Cardiac fibroblast (primary cell): ENCODE measurements at places on chromosomes 12 and 14.

DNA sequence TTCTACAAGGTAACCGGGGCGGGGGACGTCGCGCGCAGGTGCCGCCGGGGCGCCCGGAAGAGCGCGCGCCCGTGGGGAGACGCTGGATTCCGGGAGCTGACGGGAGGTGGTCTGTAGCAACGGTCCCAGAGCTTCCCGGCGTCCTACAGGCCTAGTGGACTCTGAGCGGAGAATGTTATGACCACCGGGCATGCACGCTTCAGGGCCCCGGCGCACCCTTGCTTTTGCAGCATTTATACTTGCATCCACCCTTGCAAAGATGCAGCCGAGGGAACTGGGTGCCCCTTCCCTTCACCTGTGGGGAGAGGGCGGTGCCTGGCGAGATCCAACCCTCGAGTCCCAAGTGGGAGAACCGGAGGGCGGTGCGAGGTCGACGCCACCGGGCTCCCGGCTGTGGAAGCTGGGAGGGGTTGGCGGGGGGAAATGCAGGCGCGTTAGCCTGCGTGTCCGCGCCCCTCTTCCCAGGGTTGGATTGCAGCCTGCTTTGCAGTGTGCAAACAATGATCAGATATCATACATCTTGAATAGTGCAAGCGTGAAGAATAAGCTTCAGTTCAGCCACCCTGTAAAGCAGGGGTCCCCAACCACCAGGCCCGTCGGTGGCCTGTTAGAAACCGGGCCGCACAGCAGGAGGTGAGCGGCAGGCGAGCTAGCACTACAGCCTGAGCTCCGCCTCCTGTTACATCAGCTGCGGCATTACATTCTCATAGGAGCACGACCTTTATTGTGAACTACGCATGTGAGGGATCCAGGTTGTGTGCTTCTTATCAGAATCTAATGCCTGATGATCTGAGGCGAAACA is 576 bp downstream of the ERP29 start:
- peak; percentile 78 for DNase-seq

DNA sequence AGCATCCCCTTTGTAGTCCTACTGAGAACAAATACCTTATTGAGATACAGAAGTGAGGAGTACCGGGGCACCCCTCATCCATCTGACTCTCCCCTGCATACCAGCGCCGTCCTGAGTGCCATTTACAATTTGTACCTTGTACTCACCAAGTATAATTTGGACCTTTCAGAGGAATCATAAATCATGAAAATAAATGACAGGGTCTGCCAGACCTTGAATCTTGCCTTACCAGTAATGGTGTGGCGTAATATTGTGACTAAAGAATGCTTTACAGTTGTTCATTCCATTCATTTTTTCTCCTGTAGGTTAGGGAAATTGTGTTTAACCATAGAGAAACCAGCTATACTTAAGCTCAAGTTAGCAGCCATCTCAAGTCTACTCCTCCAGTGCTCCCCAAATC is 243.7 kb upstream of the RGS6 start:
- peak; percentile 60 for DNase-seq

GRCh38 chr14:95132760-95133159 is 24.6 kb downstream of the DICER1 start:
- DNase-seq = peak; percentile 49

DNA sequence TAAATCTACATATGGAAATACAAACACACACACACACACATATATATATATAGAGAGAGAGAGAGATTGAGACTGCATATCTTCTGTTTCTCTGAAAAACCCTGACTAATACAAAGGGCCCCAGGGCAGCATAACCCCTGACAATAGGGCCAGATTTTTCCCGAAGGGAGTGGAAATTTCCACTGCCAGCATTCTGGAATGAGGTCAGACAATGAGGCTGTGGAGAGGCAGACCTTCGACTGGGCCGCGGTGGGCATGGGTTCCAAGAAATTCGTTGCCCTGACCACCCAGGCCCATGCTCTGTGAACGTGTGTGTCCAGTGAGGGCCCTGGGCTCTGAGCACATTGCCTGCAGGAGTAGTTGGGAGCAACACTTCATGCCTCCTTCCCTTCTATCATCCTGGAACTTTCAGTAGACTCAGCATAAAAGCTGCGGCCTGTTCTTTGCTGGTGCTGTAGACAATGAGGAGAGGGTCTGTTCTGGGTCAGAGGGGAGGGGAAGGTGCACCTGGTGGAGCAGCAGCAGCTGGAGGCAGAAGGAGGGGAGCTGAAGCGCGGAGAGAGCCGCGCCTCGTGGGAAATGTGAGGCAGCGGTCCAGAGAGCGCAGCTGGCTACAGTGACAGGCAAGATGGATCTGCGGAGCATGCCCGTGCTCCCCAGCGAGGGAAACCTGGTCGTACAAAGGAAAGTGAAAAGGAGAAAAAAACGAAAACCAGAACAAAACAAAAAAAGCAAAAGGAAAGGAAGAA is 25.6 kb upstream of the CCDC60 start:
- no peak for DNase-seq

GRCh38 chr12:100027671-100028070 is 42.9 kb upstream of the ANKS1B start:
- DNase-seq = no peak

DNA sequence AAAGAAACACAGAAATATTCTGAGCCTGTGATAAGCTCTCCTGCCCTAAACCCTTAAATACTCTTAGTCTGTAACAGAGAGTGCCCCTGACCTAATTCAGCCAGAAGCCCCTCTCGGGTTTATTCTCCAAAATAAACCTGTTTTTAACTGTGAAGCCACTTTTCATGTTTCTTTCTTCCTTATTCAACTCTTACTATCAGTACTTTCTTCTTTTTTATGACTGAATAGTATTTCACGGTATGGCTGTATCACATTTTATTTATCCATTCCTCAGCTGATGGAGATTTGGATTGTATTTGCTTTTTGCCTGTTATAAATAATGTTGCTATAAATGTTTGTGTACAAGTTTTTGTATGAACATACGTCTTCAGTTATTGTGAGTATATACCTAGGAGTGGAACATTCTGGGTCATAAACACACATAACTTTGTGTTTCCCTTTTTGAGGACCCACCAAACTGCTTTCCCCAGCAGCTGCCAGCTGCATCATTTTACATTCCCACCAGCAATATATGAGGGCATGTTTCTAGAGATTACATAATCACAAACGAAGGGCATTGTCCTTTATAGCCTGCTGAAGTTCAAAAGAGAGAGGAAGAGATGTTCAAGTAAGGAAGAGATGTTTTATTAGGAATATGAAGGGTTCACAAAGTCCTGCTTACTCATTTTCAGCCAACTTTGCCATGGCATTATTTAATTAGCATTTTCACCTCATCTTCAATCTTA is 199.4 kb upstream of the NUDT4 start:
- DNase-seq = no peak

- DNase-seq = peak; percentile 49
Observed at GRCh38 chr12:16348435-16349130, 1.1 kb downstream of the MGST1 start.

DNA sequence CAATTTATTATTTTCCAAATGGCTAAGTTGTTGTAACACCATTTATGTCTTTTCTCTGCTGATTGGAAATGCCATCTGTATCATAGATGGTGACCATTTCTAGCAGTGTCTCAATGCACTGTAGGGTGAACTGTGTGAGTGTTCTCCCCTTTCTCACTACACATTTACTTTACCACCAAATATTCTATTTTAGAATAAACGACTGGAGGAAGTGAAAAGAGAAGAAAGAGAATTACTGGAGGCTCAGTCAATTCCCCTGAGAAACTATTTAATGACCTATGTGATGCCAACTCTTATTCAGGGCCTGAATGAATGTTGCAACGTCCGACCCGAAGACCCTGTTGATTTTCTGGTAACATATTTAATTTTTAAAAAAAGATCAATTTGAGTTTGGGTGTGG is 15.5 kb upstream of the PAPOLA start:
- DNase-seq = no peak

DNA sequence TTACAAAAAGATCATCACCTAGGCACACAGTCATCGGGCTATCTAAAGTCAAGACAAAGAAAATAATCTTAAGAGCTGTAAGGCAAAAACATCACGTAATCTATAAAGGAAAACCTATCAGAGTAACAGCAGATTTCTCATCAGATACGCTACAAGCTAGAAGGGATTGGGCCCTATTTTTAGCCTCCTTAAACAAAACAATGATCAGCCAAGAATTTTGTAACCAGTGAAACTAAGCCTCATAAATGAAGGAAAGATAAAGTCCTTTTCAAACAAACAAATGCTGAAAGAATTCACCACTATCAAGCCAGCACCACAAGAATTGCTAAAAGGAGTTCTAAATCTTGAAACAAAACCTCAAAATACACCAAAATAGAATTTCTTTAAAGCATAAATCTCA is 191.6 kb upstream of the BMP4 start:
- DNase-seq = no peak

- peak; percentile 87 for DNase-seq
Observed at GRCh38 chr12:93237235-93237915, 140.3 kb upstream of the NUDT4 start.

- no peak for DNase-seq
Observed at GRCh38 chr12:130142736-130143135, 19.5 kb upstream of the FZD10 start.

GRCh38 chr12:113162102-113163029 is 12.8 kb downstream of the CFAP73 start:
- DNase-seq = peak; percentile 56

- DNase-seq = peak; percentile 98
Observed at GRCh38 chr12:124512667-124513296, 54.6 kb downstream of the NCOR2 start.

GRCh38 chr14:99468081-99468480 is 12.6 kb downstream of the SETD3 start:
- DNase-seq = no peak

- no peak for DNase-seq
Observed at GRCh38 chr14:103656031-103656755, 27.2 kb downstream of the KLC1 start.

- DNase-seq = peak; percentile 11
Observed at GRCh38 chr14:50047274-50047676, 69.1 kb downstream of the VCPKMT start.

DNA sequence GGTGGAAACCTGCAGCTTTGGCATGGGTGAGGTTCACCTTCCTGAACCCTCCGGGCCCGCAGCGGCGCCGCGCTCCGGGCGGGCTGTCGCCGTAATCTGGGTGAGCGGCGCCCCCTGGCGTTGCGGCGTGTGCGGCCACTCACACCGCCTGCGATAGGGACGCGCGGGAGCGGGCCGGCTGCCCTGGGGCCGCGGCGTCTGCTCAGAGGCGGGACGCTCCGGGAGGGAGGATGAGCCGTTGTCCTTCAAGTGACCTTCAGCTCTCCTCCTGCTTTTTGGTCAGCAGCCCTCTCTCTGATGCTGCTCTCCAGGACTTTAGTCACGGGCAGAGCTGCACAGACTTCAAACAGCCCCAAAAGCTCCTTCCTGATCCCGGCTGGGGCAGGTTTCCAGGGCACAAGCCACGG is 211.7 kb upstream of the FKBP4 start:
- peak; percentile 61 for DNase-seq

- DNase-seq = peak; percentile 37
Observed at GRCh38 chr14:53356361-53357150, 203.4 kb upstream of the DDHD1 start.

- no peak for DNase-seq
Observed at GRCh38 chr12:99978152-99978551, 6.6 kb downstream of the ANKS1B start.

- no peak for DNase-seq
Observed at GRCh38 chr12:120902846-120903411, 1.2 kb downstream of the SPPL3 start.

- DNase-seq = peak; percentile 35
Observed at GRCh38 chr14:69985463-69985862, 106.2 kb downstream of the SMOC1 start.

DNA sequence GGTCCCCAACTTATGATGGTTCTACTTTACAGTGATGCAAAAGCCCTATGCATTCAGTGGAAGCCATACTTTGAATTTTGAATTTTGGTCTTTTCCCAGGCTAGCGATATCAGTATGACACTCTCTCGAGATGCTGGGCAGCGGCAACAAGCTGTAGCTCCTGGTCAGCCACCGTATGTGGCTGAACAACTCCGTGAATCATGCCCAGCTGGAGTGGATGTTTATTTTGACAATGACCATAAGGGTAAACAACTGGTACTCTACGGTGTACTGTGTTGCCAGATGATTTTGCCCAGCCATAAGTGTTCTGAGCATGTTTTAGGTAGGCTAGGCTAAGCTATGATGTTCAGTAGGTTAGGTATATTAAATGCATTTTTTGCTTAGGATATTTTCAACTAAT is 8.2 kb upstream of the ZNF410 start:
- DNase-seq = no peak

DNA sequence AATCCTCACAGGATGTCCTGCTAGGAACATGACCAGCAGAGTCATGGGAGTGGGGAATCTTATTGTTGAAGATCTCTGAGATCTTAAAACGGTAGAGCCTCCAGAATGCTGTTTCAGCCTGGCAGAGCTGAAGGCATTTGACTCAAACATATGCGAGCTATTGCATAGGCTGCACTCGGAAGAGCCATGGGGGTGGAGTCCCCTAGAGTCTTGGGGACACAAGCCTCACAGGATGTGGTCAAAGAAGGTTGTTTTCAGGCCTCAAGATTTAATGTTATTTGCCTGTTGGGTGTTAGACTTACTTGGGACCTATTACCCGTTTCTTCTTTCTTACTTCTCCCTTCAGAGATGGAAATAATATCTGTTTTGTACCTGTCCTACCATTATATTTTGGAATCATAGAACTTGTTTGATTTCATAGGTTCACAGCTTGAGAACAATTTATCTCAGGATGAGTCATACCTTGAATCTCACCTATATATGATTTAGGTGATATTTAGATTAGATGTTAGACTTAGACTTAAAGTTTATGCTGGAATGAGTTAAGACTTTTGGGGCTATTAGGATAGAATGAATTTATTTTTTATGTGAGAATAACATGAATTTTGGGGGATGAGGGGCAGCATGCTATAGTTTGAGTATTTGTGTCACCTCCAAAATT is 172.2 kb upstream of the ATP2B1 start:
- no peak for DNase-seq

- no peak for DNase-seq
Observed at GRCh38 chr12:121159467-121160307, 27.0 kb downstream of the P2RX7 start.

GRCh38 chr12:25653487-25654175 is 100.5 kb upstream of the LMNTD1 start:
- peak; percentile 6 for DNase-seq

DNA sequence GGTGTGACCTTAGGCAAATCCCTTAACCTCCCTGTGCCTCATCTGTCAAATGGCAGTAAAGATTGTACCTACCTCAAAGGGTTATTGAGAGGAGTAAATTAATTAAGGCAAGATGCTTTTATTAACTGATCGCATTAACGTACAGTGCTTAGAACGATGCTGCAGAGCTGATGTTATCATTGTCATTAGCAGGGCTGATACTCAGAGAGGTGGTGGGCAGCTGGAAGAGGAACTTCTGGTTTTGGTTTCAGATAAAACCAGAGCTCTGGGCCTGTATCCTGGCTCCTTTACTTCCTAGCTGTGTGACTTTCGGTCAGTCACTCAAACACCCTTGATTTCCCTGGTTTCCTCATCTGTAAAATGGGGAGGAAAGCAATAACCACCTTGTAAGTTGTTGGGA is 55.1 kb downstream of the CALM1 start:
- no peak for DNase-seq

DNA sequence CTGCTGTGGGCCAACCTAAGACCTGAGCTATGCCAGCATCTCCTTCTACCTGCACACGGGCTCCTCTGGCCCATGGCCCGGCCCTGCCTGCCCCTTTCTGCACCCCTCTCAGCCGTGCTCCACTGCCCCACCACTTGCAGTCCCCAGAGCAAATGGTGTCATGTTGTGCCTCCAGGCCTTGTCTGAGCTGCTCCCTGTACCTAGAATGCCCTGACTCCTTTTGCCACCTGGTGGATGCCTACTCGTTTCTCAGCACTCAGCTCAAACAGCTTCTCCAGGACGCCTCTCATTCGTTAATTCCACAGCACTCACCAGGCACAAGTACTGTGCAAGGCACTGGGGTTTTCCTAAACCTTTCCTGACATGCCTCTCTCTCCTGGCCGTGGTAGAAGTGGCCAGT is 63.2 kb upstream of the PNMA1 start:
- DNase-seq = no peak
